ENCODE measurements at places on chromosomes 3 and 15.

DNA sequence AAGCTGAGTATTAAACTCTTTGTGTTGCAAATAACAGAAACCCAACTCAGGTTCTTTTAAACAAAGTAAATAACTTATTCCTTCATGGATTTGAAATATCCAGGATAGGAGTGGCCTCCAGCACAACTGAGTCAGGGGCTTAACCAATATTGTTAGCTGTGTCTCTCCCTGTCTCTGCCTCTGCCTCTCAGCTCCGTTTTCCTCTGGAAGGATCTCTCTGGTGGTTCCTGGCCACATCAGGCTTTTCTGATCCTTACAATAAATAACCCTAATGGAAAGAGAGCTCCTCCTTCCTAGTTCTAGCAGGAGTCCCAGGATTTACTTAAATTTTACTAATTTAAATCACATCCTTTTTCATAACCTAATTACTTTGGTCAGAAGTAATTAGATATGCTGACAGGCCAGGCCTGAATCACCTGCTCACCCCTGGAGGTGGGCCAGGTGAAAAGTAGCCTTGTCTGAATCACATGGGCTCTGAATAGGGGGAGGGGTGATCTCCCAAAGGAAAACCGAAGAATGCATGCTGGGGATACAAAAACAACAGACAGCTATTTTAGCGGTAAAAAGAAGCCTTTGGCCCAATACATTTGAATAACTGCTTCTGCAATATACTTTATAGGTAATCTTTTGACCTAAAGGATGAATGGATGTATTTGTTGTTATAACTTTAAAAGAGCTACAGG is 75.4 kb downstream of the REC114 start:
- no peak for DNase-seq

GRCh38 chr3:27696906-27697305 is 25.2 kb downstream of the EOMES start:
- no peak for DNase-seq

DNA sequence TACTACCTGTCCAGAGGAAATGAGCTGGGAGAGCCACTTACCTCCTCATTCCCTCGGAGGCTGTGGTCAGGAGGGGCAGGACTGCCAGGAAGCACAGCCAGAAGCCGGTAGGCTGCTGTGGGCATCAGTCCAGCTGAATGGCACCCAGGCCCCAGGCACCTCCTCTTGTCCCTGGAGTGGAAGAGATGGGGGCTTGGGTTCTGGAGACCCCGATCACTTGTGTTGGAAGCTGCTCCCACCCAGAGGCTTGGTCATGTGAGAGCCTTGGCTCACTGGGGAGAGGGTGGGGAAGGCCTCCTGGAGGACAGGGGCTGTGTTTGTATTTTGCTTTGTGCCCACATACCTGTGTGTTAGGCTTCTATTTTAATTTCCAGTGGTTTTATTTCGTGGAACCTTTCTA is 261.9 kb downstream of the GABRG3 start:
- DNase-seq, result no peak

DNA sequence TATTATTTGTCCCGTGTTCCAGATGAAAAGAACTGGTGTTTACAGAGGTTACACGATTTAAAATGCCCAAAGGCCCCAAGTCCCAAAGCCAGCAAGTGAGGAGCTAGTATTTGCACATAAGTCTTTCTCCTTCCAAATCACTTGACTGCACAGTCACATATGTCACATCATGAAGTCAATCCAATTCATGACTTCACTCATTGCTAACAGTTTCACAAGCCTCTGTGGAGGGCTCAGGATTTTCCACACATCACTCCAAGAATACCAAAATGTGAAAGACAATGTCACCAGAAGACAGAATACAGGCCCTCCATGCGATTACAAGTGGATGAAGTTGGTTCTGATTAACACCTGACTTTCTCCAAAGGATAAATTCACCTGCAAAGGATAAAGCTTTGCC is 283.1 kb upstream of the UBE2E2 start:
- DNase-seq, result no peak

DNA sequence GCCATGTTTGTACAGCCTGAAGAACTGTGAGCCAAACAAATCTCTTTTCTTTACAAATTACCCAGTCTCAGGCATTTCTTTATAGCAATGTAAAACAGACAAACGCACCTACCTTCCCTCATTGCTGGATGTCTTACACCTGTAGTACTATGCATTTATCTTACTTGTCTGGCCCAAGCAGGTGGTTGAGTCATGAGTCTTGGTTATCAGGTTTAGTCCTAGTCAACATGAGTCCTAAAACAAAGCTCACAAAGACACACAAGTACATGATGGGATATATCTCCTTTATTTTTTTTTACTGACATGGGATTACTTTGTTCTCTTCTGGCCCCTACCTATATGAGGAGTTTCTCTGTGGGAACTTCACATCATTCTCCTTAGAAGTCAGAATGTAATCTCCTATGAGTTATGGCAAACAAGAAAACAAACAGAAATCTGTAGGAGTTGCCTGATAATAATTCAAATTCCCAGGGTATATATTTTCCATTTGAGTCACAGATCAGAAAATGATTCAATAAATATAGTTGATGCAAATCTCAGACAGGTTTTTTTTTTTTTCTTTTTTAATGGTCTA is 33.6 kb upstream of the PLSCR2 start:
- DNase-seq, result no peak

GRCh38 chr3:81581966-81582599 is 179.4 kb downstream of the GBE1 start:
- DNase-seq, result peak; percentile 3

- no peak for DNase-seq
Observed at GRCh38 chr3:78857494-78858111, 910.2 kb downstream of the ROBO1 start.

DNA sequence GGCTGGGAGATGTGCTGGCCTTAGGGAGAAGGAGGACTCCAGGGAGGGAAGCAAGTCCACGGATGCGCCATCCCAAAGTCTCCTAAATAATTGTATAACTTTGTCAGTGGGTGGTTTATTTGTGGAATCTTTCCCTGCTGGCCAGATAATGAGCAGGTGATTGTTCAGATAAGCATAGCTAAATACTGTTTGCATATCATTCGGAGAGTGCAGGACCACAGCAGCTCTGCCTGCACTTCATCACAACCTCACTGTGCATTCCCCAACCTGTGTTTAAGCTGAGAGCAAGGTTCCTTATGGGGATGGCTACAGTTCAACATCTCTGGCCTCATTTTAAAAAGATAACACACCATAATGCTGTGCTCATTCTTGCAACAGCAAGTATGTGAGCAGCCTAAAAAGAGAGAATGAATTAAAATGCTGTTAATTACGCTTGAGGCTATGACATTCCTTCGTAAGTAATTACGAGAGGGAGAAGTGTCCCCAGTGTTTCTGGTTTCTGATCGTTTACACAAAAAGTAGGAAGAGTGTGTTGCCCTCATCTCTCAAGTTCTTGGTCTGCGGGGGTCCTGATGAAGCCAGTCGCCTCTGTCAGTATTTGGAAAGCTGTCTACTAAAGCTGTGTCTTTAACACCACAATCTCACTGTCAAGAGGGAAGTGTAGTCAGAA is 272.0 kb upstream of the RORA start:
- no peak for DNase-seq

- DNase-seq, result no peak
Observed at GRCh38 chr15:60328852-60329443, 68.8 kb downstream of the ANXA2 start.

GRCh38 chr15:63332367-63333124 is 49.1 kb downstream of the CA12 start:
- peak; percentile 78 for DNase-seq

GRCh38 chr15:92306663-92307062 is 87.0 kb upstream of the ST8SIA2 start:
- no peak for DNase-seq

GRCh38 chr15:40029979-40030893 is 8.7 kb downstream of the SRP14 start:
- no peak for DNase-seq

DNA sequence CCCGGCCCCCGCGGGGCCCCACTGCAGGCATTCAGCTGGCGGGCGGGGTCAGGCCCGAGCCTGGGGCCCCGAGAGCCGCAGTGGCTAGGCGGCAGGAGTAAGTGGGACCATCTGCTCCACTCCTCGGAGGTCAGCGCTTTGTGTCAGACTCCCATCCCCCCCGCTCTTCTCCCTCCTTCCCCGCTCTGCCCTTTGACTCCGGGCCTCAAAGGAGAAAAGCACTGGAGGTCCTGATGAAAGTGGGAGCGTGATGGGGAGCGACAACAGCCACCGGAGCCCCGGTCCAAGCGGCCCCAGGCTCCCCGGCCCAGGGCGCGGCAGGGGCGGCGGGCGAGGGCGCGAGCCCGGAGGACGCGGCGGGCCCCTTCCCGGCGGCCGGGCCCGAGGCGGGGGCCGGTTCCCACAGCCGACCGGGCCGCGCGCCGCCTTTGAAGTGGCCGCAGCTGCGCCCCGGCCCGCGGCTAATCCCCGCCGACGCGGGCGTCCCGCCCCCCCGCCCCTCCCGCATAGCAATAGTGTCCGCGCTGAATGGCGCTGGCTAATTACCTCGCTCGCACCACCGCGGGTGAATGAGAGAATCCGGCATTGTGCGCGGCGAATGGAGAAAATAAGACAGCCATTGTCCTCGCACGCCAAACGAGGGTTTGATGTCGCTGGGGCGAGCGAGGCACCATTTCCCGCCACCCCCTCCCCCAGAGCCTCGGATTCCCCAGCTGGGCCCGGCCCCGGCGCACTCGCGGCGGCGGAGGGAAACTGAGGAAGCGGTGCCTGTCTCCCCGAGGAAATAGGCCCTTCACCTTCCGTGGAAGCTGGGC is 22.4 kb downstream of the IGDCC3 start:
- DNase-seq, result no peak

GRCh38 chr3:130950641-130951040 is 56.8 kb downstream of the ATP2C1 start:
- no peak for DNase-seq

GRCh38 chr15:51842852-51843737 is 13.6 kb downstream of the TMOD3 start:
- DNase-seq, result no peak

All from HTR-8/SVneo (cell line).